ENCODE measurements at places on chromosomes 1 and 21.

DNA sequence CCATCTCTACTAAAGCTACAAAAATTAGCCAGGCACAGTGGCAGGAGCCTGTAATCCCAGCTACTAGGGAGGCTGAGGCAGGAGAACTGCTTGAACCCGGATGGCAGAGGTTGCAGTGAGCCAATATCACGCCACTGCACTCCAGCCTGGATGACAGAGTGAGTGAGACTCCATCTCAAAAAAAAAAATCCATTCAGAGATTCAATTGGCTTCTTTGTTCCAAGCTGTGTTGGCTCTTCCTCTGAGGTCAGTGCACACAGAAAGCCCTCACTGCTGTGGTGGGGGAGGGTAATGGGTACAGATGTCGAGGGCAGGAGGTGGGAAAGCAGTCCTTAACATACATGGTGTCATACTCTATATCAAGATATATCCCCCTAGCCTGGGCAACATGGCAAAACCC lies 14.7 kb downstream of the TIE1 start:
- no peak overlapping the region for H3K4me3 ChIP-seq
- H3K36me3 ChIP-seq = no peaks in the 10 kb centered on the region
- no peak for DNase-seq

DNA sequence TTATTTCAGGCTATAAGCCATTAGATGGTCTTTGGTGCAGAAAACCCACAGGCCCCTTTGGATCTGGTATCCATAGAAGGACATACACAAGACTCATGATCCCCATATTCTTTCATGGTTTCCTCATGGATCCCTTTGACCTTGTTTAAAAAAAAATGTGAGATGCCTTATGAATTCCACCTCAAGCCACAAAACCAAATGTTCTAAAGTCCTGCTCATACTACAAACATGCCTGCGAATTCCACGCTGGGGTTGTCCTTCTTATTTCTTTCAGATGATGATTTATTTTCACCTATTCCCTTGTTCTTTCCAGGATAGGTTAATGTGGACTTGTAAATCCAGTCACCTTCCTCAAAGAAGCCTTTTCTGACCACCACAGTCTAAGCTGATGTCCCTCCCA lies 256.9 kb upstream of the DPYD start:
- no peak for DNase-seq
- no peak overlapping the region for H3K4me3 ChIP-seq
- H3K4me1 ChIP-seq = no peaks in the 10 kb centered on the region
- H3K36me3 ChIP-seq = no peaks in the 10 kb centered on the region
- H3K27me3 ChIP-seq = no peaks in the 10 kb centered on the region

DNA sequence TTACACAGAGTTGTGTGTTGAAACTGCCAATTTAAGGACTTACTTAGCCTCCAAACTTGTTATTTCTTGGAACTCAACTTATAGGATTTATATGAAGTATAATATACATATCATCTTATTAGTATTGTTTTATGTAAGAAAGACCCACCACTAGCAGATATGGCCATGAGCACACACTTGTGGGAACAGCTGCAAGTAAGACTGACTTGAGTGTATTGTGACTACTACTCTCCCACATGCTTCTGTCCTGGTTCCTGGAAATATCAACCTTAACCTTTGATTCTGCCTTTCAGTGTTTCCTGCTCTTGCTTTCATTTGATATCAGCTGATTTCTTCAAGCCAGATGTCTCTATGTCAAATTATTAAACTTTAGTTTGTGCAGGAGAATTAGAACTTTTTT lies 175.3 kb downstream of the MAGI3 start:
- H3K36me3 ChIP-seq = no peaks in the 10 kb centered on the region
- H3K27ac ChIP-seq = no peak overlapping the region
- no peaks in the 10 kb centered on the region for H3K27me3 ChIP-seq
- no peak for DNase-seq

DNA sequence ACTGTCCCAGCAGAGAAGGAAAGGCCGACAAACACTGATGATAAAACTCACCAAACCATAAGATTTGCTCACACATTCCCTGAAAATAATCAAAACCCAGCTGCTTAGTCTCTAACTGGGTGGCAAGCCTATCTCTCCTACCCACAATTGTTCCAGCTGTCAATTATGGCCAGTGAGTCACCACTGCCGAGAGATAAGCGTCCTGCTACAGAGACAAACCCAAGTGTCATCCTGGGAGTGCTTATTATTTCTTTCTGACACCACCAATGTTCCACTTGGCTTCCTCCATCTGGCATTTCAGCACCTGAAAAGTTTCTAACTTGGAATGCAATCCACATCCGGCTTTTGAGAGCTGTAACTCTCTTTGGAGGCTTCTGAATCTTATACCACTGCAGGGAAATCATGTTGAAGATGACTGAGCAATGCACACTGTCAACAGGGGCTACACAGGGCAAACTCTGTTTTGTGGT lies 51.5 kb upstream of the VAV3 start:
- H3K4me3 ChIP-seq = no peak overlapping the region
- H3K27me3 ChIP-seq = no peaks in the 10 kb centered on the region
- H3K4me1 ChIP-seq = no peaks in the 10 kb centered on the region
- no peak for DNase-seq

- DNase-seq = no peak
- no peaks in the 10 kb centered on the region for H3K4me1 ChIP-seq
- no peak overlapping the region for H3K27ac ChIP-seq
- H3K36me3 ChIP-seq = no peaks in the 10 kb centered on the region
- H3K27me3 ChIP-seq = no peaks in the 10 kb centered on the region
These were observed 4.1 kb upstream of the LCE7A start for GRCh38 chr1:152855661-152856060.

GRCh38 chr21:41185802-41186201 lies 17.8 kb downstream of the BACE2 start:
- H3K4me1 ChIP-seq = no peaks in the 10 kb centered on the region
- H3K4me3 ChIP-seq = no peak overlapping the region
- no peaks in the 10 kb centered on the region for H3K36me3 ChIP-seq
- no peak overlapping the region for H3K27ac ChIP-seq
- no peaks in the 10 kb centered on the region for H3K27me3 ChIP-seq
- no peak for DNase-seq

GRCh38 chr1:154911691-154912550 lies 24.6 kb downstream of the PMVK start:
- no peaks in the 10 kb centered on the region for H3K27me3 ChIP-seq
- H3K36me3 ChIP-seq = no peaks in the 10 kb centered on the region
- DNase-seq = no peak
- no peak overlapping the region for H3K27ac ChIP-seq

- H3K27ac ChIP-seq = peak overlapping the region; percentile 83
- DNase-seq = no peak
- no peak overlapping the region for H3K4me3 ChIP-seq
- no peaks in the 10 kb centered on the region for H3K27me3 ChIP-seq
These were observed 19.9 kb downstream of the PLA2G4A start for GRCh38 chr1:186848509-186849130.

DNA sequence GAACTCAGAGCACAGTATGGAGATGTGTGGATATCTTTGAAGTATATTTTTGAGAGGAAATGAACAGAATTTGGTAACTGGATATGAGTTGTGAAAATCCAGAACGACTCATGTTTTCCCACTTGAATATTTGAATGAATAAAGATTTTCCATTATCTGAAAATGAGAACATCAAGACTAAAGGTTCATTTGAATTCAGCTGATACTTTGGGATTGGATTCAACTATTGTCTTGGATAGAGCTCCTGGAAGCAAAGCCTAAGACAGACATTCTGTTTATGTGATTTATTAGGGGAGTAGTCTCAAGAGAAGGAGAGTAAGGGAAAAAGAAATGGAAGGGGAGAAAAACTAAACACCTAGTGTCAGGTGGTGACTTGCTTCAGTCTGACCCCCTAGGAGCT lies 256.0 kb upstream of the LYPLAL1 start:
- no peaks in the 10 kb centered on the region for H3K36me3 ChIP-seq
- no peaks in the 10 kb centered on the region for H3K27me3 ChIP-seq
- no peak overlapping the region for H3K4me3 ChIP-seq
- DNase-seq = no peak

GRCh38 chr1:63261736-63262458 lies 60.5 kb upstream of the FOXD3 start:
- H3K36me3 ChIP-seq = no peaks in the 10 kb centered on the region
- H3K27ac ChIP-seq = no peak overlapping the region
- DNase-seq = no peak
- no peaks in the 10 kb centered on the region for H3K4me1 ChIP-seq

DNA sequence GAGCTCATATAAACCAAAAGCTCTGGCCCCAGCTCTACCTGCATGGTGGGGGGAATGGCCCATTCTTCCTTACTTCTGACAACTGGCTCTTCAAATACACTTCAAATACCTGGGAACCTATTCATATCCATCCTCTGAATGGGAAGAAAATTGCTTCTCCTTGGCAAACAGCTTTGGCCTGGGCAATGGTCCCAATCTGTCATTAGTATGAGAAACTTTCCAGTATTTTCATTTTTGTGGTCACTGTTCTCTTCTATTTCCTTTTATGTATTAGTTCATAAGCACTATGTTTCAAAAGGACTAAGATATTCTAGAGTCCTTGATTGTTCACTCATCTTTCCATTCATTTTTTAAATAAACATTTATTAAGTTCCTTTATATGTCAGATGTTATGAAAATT lies 5.2 kb upstream of the HSD3B2 start:
- H3K4me3 ChIP-seq = no peak overlapping the region
- no peak for DNase-seq
- H3K27me3 ChIP-seq = no peaks in the 10 kb centered on the region
- H3K27ac ChIP-seq = no peak overlapping the region

DNA sequence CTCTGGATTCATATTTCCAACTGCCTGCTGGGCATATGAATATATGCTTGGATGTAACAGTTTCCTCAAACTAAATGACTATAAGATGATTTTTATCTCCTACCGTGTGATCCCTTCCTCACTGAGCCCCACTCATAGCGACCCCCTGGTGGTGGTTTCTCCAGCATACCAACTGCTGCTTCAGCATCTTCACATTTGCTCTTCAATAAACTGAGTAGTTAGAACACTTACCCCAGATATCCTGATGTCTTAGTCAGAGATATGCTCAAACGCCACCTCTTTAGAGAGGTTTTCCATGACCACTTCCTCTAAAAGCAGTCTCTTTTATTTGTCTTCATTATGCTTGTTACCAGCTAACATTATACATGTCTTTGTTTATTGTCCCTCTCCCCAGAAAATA lies 10.2 kb upstream of the HNRNPR start:
- H3K36me3 ChIP-seq = no peaks in the 10 kb centered on the region
- H3K27me3 ChIP-seq = no peaks in the 10 kb centered on the region
- H3K27ac ChIP-seq = no peak overlapping the region
- no peak for DNase-seq
- no peak overlapping the region for H3K4me3 ChIP-seq
- H3K4me1 ChIP-seq = no peaks in the 10 kb centered on the region

- no peaks in the 10 kb centered on the region for H3K27me3 ChIP-seq
- H3K27ac ChIP-seq = no peak overlapping the region
- H3K4me1 ChIP-seq = no peaks in the 10 kb centered on the region
These were observed 15.5 kb downstream of the ARHGEF10L start for GRCh38 chr1:17554954-17555353.

DNA sequence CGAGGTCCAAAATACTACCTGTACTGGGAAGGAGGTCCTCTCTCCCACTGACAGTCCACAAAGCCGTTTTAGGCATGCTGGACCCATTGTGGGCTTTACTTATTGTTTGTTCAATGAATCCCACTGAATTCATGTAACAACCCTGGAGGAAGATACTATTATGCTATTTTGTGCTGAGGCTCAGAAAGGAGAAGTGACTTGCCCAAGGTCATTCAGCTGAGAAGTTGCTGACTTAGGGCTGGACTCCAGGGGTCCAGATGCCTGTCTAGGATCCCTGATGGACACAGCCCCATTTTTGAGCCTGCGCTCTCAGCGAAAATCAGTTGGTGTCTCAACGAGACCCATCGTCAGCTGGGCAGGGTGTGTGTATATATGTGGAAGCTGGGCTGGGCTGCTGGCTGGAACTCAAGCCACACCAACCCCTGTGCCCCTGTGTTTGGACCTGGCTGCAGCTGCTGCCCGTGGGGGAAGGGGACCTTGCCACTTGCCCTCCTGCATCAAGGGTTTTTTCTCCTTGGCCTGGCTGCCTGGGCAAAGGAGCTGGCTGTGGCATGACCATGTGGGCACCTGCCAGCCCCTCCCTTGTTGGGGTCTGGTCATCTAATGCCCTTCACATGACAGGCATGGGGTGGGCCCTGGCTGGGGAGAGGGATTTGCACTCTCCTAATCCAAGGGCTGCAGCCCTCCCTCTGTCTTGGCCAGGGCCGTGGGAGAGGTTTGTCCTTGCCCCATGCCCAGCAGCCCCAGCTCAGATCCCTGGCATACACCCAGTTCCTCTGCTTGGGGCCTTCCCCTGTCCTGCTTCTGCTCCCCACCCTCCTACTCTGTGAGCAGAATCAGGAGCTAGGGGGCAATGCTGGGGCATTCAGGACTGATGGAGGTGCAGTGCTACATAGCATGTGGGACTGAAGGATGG lies 15.0 kb downstream of the KCNQ4 start:
- no peak overlapping the region for H3K4me3 ChIP-seq
- H3K27ac ChIP-seq = no peak overlapping the region
- DNase-seq = no peak
- no peaks in the 10 kb centered on the region for H3K36me3 ChIP-seq
- H3K27me3 ChIP-seq = no peaks in the 10 kb centered on the region
- H3K4me1 ChIP-seq = peaks cover 26% of the 10 kb centered on the region

GRCh38 chr1:154821083-154821482 lies 49.0 kb downstream of the KCNN3 start:
- H3K27me3 ChIP-seq = no peaks in the 10 kb centered on the region
- no peak for DNase-seq
- no peaks in the 10 kb centered on the region for H3K4me1 ChIP-seq

DNA sequence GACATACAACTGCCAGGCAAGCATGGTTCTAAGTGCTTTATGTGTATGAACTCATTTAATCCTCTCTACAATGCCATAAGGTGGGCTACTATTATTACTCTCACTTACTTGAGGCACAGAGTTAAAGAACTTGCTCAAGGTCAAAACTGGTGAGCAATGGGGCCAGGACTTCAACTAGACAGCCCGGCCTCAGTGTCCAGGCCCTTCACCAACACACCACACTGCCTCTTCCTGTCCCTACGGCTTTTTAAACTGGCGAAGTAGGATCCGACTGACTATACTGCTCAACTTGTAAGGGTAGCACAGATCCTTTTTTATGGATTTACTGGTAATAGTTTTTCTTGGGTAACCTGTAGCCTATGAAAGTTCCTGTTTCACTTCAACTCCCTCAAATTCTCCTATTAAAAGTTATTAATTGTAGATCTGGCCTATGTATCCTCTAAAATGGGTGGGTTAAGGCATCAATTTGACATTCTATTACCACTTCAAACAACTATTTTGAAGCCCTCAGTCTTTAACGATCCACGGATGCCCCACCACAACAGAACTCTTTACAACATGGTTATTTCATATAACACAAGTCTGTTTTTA lies 4.3 kb downstream of the ERRFI1 start:
- H3K27ac ChIP-seq = no peak overlapping the region
- no peak for DNase-seq
- H3K4me3 ChIP-seq = no peak overlapping the region
- H3K27me3 ChIP-seq = peaks cover 32% of the 10 kb centered on the region
- peaks cover 28% of the 10 kb centered on the region for H3K4me1 ChIP-seq
- H3K36me3 ChIP-seq = no peaks in the 10 kb centered on the region

- DNase-seq = peak; percentile 81
- no peaks in the 10 kb centered on the region for H3K36me3 ChIP-seq
- no peaks in the 10 kb centered on the region for H3K27me3 ChIP-seq
These were observed 203.3 kb upstream of the IVNS1ABP start for GRCh38 chr1:185520188-185520920.

GRCh38 chr1:176853503-176853902 lies 311.0 kb downstream of the ASTN1 start:
- no peaks in the 10 kb centered on the region for H3K36me3 ChIP-seq
- H3K27me3 ChIP-seq = no peaks in the 10 kb centered on the region
- H3K4me3 ChIP-seq = no peak overlapping the region
- no peak for DNase-seq
- no peak overlapping the region for H3K27ac ChIP-seq
